Inflammatory macrophage treated with lipopolysaccharide for 1 hour (primary cell): ENCODE measurements at places on chromosomes 3 and 15.

DNA sequence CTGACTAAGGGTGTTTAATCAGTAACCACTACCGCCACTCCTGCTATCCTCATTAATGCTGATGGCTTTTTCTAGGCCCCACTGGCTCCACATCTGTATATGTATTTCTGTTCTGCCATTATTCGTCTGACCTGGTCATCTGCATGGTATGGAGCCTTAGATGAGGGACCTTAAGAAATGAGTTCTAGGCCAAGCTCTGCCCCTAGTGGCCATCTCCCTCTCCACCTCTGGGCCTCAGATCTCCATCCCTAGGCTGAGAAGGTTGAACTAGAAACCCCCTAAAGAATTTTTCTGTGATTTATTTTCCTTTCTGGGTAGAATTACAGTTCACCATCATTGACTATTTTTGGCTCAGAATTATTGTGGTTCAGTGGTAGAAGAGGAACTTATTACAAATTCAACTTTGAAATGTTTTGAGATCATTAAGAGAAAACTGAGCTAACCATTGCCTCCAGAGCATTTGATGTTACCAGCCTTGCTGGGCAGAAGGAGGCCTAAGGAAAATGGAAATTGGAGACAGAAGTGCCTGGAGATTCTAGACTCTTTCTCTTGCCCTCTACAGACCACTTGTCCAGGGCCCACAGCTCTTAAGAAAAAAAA, 325.2 kb upstream of the NR2E3 start:
- DNase-seq: no peak

GRCh38 chr15:57205996-57206395, 170.3 kb upstream of the CGNL1 start:
- DNase-seq: no peak

GRCh38 chr15:39896846-39897245, 23.2 kb downstream of the GPR176 start:
- no peak for DNase-seq

DNA sequence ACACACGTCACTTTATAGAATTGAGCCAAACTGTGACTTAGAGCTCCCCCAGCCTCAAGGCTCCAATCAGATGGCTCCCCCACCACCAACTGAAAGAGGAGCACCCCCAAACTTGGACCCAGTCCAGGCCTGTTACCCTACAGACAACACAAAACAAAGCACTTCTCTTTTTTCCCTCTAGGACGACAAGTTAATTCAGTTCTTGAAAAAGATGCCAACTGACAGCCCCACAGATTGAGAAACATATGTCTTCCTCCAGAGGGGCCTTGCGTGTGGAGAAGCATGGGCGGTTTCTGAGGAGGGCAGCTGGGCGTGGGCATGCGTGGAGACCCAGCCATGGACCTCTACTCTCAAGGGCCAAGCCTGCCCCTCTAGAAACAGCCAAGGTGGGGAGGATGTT, 229.5 kb downstream of the SHQ1 start:
- DNase-seq: peak; percentile 43

- no peak for DNase-seq
Measured at GRCh38 chr3:14561051-14561960, 21.2 kb upstream of the GRIP2 start.

DNA sequence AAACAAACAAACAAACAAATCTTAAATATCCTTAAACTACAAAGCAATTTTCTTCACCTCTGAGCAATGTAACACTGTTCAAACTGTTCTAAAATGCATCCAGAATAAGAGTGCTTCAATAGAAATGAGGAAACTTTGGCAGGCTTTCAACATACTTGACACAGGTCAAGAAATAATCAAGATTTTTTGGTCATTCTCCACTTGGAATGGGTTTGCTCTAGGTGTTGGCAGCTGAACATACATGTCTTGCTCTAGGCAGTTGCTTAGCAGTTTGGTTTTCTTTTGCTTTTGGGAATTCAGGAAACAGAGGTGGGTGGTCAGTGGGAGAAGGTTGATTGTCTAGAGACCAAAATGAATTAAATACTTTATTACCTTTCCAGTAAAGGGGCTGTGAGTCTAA, 1.4 kb upstream of the LRRC3B start:
- DNase-seq: no peak

DNA sequence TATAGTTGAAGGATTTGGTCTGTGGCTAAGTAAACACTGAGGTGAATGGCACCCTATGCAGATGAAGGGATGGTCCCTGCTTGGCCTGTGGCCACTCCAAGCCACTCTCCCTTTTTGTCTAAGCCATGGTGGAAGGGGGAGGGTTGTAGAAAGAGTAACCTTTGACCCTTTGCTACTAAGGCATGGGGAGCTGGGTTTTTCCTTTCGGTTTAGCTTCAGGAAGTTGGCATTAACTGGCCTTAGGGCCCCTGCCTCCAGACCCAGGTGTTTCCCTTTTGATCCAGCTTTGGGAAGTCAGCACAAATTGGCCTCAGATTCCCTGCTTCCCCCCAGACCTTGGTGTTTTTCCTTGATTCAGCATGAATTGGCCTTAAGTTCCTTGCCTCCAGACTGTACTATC, 49.5 kb downstream of the EFCAB12 start:
- DNase-seq: no peak

- DNase-seq: no peak
Measured at GRCh38 chr3:157527131-157527881, 24.1 kb upstream of the VEPH1 start.
